ENCODE measurements at places on chromosomes 2 and 18.

DNA sequence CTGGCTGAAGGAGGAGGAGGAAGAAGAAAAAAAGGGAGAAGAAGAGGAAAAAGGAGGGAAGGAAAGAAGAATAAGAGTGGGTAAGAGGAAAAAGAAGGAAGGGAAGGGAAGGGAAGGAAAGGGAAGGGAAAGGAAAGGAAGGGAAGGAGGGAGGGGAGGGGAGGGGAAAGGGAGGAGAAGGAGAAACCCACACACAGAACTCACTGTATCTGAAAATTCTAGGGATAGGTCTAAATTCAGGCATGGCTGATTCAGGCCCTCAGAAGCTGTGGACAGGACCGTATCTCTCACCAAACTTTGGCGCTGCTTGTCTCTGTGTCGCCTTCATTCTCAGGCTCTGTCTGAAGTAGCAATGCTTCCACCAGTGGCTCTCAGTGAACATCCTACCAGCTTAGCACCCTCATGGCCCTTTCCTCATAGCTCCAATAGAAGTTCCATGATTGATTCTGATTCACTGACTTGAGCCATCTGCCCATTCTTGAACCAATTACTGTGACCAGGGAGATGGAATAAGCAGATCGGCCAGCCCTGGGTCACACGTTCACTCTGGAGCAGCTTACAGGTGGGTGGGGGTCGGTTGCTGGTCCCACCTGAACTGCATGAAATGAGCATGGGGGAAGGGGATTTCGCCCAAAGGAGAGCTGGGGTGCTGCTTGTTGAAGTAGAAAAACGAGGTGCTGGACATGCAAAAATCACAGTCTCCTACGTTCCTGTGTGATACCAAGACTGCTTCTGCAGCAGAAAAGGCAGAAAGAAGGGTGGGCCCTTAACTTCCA is 59.7 kb downstream of the TTC32 start:
- no peak for DNase-seq

DNA sequence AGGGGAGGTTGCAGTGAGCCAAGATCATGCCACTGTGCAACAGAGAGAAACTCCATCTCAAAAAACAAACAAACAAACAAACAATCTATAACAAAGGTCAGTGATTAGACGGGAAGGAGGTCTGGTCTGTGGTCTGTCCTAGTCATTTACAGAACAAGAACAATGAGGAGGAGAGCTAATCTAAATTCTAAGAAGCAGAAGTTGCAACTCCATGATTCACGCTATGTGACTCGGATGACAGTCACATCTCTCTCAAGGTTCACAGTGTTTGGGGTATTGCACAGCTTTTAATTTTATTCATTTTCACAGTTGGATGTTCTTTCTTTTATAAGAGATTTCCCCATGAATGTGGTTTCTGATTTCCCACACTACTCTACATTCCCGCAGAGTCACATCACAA is 218.7 kb upstream of the PIEZO2 start:
- no peak for DNase-seq

- no peak for DNase-seq
Measured at GRCh38 chr18:34592961-34593382, 117.1 kb upstream of the DTNA start.

GRCh38 chr2:74919827-74920226 is 38.6 kb upstream of the POLE4 start:
- DNase-seq = peak; percentile 88

GRCh38 chr2:86633155-86633651 is 9.5 kb upstream of the RNF103 start:
- no peak for DNase-seq

DNA sequence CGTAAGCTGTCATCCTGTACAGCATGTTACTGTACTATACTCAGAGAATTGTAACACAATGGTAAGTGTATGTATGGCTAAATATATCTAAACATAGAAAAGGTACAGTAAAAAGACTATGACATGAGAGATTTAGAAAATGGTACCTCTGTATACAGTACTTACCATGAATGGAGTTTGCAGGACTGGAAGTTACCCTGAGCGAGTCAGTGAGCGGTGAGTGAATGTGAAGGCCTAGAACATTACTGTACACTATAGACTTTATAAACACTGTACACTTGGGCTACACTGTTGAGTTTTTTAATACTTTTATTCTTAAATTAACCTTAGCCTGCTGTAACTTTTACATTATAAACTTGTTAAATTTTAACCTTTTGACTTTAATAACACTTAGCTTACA is 1.5 kb downstream of the DDX18 start:
- no peak for DNase-seq

GRCh38 chr2:9765611-9766531 is 77.4 kb upstream of the TAF1B start:
- DNase-seq = no peak

DNA sequence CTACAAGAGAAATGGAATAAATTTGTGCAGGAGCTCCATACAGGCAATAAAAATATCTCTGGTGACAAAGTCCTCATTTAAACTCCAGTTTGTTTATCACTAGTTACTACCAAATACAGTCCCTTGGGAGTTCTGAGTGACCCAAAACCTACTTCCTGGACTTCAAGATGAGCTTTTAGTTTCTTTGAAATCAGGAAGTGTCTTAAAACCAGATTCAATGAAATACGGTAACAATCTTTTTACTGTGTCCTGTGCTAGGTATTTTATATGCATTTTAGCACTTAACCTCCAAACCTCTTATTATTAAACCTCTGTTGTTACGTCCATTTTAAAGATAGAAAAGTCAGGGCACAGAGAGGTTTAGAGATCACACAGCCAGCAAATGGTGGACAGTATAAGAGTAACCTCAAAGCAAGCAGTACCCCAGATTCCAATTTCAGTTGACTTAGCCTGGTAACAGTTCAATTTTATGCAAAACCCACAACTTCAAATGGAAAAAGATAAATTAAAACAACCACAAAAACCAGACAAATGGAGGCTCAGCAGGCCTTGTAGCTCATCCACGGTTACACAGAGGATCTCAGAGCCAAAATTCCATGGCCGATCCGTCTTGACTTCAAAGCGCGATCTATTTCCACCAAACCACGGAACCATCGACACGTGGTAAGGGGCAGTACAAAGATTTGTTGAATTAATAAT is 1.3 kb upstream of the KCMF1 start:
- DNase-seq = no peak

- DNase-seq = no peak
Measured at GRCh38 chr2:136114382-136114781, 3.6 kb downstream of the CXCR4 start.

- no peak for DNase-seq
Measured at GRCh38 chr2:42868096-42868495, 75.7 kb upstream of the HAAO start.

DNA sequence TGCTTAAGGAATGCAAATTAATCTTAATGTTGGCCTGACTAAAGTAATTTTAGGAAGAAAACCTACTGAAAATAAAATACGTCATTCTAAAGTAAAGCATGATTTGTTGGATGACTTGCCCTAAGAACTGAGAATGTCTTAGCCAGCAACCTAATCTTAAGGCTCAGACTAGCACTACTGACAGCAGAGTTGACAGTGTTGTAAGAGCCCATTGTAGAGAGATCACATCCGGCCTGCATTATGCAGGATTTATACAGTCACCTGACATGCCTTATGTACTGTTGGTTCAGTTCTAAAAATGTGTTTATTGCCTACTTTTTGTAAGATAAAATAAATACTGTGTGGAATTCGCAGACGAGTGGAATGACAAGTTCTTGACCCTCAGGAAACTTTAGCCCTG is 82.3 kb downstream of the TMEM185B start:
- DNase-seq = no peak

- no peak for DNase-seq
Measured at GRCh38 chr2:27379836-27380625, 503 bp downstream of the ZNF513 start.

DNA sequence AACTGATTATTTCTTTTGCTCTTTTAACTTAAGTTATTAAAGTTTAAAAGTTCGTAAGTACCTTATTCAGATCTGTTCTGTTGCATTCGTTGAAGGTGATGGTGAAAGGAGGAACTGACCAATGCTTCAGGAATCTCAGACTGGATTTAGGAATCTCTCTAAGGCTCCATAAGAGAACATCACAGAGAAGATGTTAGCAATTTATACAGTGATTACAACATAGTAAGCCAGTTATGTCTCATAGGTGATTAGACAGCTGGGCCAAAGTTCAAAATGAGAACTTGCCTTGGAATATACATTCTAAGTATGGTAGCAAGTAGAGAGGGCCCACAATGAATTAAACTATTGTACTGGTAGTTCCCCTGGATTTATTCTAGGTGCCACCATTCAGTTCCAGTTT is 3.2 kb downstream of the MARS2 start:
- DNase-seq = no peak

DNA sequence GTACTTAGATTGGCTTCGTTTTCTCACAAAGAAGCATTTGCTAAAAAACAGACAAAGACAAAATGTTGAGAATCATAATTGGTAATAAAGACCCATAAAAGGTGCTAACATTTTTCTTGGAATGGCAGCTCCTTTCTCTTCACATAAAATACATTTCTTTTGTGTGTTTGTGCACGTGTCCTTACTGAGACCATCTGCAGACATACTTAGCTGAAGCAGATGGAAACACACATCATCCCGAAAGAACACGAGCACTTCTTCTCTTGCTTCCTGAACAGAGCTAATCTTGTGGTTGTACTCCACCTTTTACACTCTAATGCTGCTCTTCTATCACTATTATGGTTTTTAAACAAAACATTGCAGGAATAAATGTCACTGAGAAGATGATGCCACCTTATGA is 142.5 kb downstream of the SPHKAP start:
- no peak for DNase-seq

GRCh38 chr2:99822474-99823207 is 319.7 kb downstream of the AFF3 start:
- DNase-seq = no peak

DNA sequence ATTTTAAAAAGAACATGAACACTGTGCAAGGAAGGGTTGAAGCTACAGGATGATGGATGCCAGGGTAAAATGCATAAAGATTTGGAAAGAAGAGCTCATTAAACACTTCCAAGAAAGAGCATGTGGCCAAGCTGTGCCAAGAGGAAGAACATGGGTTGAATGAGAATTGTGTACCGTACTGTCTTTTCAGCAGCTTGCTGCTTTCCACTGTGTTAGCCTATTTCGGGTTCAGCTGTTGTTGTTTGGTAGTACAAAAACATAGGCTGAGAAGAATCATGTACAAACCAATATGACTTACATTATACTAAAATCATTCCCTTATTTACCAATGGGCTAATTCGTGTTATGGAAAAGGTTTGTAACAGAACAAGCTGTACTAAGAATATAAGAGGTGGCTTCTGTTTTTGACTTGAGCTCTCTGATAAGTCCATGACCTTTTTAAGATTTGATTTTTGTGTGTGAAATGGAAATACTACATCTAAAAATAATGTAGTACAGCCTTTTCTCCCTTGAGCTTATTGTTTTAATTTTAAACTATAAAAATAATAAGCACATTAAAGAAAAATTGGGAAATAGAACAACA is 188.3 kb upstream of the STON1 start:
- no peak for DNase-seq

DNA sequence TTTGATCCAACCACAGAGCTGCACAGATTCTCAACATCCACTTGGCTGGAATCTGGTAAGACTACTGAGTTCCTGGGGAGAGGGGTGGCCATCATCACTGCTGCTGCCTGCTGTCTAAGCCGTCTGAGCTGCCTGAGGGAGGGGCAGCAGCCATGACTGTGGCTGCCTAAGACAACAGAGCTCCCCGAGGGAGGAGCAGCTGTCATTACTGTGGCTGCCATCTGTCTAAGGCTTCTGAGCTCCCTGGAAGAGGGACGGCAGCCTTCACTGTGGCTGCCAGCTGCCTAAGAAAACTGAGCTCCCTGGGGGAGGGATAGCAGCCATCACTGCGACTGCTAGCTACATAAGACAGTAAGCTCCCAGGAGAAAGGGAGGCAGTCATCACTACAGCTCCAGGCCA is 584.4 kb downstream of the NR4A2 start:
- peak; percentile 11 for DNase-seq

DNA sequence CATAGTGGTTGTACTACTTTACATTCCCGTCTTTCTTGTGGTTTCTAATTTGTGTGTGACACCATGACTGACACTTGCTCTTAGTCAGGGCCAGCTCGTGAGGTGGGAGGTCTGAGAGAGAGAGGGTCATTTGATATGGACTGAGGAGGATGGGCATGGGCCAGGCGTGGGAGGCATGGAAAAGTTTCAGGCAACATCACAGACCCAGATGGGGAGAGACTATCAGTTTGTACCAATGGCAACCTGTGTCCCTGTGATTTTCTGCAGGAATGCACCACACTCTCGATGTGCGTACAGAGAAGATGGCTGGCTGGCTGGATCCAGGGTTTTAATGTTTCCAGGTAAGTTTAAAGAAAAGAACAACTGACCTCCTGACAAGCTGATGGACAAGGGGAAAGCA is 273.6 kb downstream of the CYRIA start:
- DNase-seq = no peak

DNA sequence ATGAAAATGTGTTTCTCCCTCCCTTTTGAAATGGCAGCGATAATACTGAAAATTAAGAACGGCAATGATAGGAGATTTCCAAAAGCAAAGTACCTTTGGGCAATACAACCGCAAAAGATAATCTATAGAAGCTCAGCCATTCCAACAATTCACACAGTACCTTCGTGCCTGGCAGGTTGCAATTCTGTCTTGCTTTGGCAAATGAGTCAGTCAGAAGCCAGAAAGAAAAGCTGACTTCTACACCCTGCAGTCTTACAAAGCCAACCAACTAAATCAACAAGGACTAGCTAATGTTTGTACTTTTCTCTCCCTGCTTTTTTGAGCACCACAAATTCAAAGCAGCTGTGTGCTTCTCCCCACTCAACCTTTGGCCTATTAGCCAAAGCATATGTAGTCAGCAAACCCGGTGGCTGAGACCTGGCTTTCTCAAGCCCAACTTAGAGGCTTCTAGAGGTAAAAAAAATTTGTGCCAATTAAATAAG is 25.7 kb upstream of the ID2 start:
- DNase-seq = no peak

GRCh38 chr2:120739438-120740090 is 3.9 kb downstream of the GLI2 start:
- DNase-seq = no peak

GRCh38 chr2:76998152-76998551 is 524.0 kb downstream of the LRRTM4 start:
- DNase-seq = no peak

All from D721Med (cell line).